RPMI7951 (cell line): ENCODE measurements at places on chromosomes 3 and 15.

GRCh38 chr3:89947337-89947954 lies 840.0 kb downstream of the EPHA3 start:
- no peak for DNase-seq

- DNase-seq: peak; percentile 70
Measured at GRCh38 chr3:187737368-187738070, 7.7 kb downstream of the BCL6 start.

DNA sequence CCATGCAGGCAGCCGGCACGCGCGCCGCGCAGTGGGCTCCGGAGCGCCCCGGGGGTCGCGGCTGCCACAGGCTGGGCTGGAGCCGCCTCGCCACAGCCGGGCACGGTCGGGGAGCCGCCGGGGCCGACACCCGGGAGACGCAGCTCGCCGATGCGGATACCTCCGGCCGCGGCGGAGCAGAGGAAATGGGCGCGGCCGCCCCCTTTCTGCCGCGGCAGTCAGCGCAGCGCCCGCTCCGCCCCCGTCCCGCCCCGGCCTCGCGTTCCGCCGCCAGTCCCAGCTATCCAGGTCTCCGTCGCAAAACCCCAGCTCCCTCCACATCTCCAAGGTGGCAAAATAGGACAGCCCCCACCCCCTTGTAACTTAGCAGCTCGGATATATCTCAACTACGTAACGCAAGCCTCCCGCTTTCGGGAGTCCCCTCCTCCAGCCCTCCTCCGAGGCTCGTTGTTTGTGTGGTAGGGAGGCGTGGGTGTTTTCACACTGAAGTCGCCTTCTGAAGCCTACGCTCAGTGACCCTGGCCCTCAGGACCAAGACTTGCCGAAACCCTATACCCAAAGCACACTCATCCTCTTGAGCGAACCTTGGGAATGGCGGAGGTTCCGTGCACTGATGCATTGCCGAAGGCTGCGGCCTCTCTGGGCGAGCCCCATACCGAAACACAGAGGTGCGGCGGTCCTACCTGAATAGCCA lies at the start of gene SH3BP5:
Gene SH3BP5, minus strand, starts transcription at position 182 of the 694 bp plus-strand sequence. Its CDS starts 178 bp downstream, at position 4.
- DNase-seq: peak; percentile 63

DNA sequence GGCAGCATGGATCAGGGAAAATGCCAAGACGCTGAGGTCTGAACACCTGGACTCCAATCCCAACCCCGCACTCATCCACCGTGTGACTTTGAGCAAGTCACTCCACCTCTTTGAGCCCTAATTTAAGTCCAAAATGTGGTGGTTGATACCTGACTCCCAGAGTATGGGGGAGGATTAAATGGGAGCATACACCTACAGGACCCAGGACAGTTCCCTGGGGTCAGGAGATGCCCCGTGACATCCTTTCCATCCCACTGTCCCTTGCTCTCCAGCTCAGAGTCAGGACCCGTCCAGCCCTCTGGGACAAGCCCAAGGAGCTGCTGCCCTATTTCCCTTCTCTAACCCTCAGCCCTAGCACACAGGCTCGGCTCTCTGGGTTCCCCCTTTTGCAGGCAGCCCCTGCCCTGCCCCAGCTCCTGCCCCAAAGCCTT lies 276.4 kb downstream of the XXYLT1 start:
- no peak for DNase-seq

DNA sequence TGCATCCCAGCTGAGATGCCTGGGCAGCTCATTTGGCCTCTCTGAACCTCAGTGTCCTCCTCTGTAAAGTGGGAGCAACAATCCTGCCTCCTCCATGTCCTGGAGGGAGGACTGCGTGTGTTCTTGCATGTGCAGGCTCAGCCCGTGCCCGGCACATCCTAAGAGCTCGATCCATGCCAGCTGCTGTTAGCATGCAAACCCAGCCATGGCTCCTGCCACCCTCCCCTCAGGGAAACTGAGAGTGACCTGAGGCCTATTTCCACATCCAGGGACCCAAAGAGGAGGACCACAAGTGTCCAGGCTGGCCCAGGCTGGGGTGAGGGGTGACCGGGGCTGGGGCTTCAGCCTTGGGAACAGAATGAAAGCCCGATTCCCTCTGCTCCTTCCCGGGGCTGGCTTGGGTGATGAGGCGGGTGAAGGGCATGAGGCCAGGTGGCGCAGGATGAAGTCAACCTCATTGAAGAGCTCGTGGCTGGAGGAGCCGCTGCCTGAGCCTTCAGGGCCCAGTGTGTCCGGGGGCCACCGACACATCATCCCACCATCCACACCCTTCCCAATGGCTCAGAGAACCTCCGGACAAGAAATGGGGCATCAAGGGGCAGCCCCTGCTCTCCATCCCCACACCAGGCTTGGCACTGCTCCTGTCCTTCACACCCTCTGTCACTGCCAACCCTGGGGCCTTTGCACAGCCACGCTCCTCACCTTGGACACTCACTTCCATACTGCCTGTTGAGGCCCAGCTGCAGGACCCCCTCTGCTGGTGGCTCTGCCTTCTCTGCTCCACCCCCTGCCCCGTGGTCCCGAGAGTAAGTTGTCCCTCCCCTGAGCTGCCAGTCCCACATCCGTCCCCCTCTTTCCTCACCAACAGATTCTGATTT lies 42.5 kb downstream of the ADAMTS7 start:
- DNase-seq: no peak
